ENCODE measurements at places on chromosomes 6 and 20.

DNA sequence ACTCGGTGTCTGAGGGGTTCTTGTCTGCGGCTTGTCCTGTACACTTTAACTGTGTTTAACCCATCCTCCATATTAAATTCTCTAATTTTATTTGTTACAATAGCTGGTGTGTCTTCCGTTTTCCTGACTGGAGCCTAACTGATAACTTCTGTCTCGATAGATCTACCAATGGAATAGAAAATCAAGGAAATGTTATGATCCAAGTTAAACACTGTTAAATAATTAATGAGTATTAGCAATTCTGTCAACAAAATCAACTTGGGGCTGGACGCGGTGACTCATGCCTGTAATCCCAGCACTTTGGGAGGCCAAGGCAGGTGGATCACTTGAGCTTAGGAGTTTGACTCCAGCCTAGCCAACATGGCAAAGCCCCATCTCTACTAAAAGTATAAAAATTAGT, 81.7 kb downstream of the DNAH8 start:
- DNase-seq, result no peak

DNA sequence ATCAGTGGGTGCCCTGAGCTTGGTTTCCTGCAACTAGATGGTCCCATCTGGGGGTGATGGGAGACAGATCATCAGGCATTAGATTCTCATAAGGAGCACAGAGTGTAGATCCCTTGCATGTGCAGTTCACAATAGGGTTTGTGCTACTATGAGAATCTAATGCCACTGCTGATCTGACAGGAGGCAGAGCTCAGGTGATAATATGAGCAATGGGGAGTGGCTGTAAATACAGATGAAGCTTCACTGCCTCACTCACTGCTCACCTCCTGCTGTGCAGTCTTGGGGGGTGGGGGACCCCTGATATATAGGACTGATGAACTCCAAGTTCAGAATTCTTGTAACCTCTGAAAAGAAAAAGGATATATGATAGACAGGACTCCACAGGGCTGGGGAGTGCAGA, 108.0 kb downstream of the RIN2 start:
- DNase-seq, result no peak

DNA sequence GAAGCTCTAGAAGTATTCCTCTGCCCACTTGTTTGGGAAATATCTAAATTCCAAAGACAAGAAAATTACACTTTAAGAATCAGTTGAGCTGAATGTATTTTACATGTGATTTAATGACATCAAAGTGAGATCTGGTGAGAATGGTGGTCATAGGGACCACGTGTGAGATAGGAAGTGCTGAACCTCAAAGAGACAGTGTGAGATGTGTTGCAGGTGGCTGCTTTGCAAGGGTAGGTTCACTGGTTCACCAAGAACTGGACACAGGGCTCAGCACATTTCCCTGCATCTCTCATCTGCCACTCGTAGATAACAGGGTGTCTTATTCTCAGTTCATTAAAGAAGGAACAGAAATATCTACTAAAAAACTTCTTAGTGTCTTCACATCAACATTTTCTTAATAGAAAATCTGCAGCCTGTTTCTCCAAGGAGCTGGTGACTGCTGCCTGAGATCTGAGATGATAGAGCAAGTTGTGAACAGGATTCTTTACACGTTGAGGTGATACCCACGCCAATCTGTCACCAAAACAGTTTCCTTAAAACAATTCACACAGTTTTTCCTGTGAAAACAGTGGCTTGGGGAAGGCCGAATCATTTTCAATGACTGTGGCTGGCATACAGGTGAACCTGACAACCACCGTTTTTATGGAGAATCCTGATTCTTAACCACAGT, 7.2 kb downstream of the CCR6 start:
- no peak for DNase-seq

DNA sequence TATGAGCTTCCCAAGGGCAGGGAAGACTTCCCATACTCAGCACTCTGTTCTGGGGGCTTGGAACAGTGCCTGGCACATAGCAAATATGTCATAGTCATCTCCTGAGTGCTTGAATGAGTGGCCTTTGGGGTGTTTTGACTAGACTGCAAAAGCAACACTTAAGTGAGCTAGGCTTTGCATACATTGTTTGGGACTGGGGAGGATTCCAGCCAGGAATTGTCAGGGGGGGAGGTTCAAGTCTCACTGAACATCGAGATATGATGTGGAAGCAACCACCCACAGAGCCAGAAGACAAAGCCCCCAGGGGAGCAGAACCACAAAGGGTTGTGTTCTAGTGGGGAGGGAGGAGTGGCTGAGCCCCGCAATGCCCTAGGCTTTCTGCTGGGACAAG, 98.4 kb downstream of the SYCP2 start:
- DNase-seq, result no peak

- peak; percentile 57 for DNase-seq
Measured at GRCh38 chr6:106849676-106850332, 124.7 kb downstream of the CD24 start.

GRCh38 chr6:160996131-160996601, 4.6 kb downstream of the MAP3K4 start:
- peak; percentile 16 for DNase-seq

GRCh38 chr6:21731411-21732031, 138.0 kb downstream of the SOX4 start:
- DNase-seq, result no peak

Measured in MV-4-11 (cell line).